ENCODE measurements at places on chromosomes 4 and X. TPM values are rescaled to one million over a fixed set of nuclear protein-coding genes. Genes with fewer than 3 reads are reported as not detected.

DNA sequence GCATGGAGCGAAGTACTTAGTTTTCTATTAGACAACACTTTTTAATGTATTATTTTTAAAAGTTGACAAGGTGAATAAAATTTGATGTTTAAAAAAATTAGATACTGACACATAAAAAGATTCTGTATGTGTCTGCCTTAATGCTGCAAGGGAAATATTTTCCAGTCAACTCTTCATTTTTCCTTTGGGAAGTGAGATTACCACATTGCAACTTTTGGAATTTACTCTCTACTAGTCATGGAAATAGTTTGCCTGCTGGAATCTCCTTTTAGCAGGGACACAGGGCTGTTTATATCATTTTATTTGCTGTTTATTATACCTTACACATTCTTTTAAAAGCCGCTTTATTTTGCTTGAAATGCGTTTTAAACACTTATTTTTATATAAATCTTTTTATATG is 135.1 kb downstream of the MID1 start:
- peak; percentile 37 for DNase-seq

DNA sequence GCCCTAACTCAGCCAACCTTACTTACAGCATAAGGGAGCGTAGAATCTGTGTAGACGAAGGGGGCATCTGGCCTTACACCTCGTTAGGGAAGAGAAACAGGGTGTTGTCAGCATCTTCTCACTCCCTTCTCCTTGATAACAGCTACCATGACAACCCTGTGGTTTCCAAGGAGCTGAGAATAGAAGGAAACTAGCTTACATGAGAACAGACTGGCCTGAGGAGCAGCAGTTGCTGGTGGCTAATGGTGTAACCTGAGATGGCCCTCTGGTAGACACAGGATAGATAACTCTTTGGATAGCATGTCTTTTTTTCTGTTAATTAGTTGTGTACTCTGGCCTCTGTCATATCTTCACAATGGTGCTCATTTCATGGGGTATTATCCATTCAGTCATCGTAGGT is 14.6 kb downstream of the PLP1 start:
- DNase-seq, result no peak

DNA sequence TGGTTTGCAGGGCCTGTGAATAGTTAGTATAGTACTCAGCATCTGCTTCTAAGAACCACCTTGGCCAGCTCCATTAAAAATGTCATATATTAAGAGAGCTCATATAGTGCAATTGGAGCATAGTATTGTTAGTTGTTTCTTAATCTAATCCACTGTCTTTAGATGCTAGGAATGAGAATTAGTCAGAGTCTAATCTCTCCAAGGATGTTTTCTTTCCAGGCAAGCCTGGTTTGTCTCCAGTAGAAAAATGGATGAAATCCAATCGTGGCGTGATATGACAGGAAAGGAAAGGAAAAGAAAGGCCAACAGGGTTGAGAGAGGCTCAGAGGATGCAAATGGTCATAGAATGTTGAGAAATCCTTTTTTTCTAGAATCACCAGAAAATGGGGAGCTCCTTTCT is 15.0 kb upstream of the TMEM164 start:
- no peak for DNase-seq

GRCh38 chrX:39690541-39691415 is 407.0 kb downstream of the BCOR start:
- DNase-seq, result no peak

DNA sequence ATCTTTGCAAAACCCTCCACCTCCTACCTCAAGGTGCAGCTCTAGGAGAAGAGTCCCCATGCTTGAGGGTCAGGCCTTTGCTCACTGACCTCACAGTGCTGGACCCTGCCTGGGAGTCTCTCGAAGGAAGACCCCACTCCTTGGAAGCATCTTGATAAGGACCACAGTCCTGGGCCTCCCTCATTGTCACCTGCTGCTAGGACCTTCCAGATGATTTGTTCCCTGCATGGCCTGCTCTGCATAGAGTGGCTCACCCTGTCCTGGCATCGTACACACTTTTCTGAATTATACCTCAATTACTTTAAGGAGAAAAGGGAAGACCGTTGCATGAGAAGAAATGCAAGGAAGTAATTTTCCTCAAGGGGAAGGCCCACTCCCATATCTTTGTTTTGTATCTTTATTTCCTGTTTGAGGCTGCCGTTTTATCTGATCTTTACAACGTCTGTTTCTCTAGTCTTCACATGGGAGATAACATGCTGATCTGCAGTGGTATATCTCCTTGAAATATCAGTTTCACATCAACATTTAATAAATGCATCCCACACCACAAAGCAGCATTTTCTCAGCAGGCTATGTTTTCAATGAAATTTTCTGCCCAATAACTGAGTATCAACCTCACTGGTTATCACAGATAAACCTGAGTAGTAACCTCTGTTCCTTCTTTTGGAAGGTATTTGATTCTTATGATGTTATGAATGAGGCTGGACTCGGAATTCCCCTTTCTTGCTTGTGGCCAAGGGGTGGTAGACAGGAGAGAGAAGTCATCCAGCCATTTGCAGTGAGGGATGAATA is 15.0 kb upstream of the AKAP17A start:
- DNase-seq, result no peak

DNA sequence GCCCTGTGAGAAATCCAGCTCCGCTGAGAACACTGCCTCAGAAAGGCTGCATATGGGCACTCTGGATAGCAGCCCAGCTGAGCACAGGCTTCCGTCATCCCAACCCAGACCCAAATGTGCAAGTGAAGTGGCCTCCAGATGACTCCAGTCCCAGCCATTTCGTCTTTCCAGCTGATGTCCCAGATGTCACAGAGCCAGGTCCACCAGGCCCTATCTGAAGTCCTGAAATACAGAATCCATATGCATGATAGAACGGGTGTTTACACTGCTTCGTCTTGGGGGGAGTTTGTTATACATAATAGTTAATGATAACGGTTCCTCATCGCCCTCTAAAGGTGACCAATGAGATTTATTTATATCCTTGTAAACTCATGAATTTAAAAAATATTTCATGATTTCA is 72.6 kb upstream of the TRIM2 start:
- no peak for DNase-seq

DNA sequence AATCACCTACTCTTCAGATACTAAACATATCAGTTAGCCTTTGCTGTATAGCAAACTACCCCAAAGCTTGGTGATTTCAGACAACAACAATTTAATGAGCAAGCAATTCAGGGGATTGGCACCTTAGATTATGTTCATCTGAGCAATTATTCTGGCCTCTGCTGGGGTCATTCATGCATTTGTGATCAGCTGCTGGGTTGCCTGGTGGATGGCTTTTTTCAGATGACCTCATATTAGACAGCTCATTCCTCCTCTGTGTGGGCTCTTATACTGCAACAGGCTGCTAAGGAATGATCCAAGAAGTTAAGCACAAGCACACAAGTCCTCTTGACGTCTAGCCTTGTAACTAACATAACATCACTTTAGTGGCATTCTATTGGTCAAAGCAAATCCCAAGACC is 153.0 kb upstream of the PPP1R2C start:
- no peak for DNase-seq

DNA sequence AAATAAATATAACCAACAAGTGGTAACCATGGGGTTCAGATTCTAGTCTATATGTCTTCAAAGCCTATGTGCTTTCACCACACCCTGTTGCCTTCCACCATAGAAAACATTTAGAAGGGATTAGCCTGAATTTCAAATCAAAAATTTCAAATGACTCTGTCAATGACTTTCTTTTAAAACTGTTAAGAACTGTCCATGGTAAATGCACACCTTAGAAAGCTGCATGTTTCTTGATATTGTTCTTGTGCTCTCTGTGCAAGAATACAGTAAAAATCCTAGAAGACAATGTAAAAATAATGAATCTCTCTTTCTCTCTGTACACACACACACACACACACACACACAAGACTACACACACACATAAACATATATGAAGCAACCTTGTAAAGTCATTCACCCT is 74.6 kb upstream of the EXOC1L start:
- no peak for DNase-seq

DNA sequence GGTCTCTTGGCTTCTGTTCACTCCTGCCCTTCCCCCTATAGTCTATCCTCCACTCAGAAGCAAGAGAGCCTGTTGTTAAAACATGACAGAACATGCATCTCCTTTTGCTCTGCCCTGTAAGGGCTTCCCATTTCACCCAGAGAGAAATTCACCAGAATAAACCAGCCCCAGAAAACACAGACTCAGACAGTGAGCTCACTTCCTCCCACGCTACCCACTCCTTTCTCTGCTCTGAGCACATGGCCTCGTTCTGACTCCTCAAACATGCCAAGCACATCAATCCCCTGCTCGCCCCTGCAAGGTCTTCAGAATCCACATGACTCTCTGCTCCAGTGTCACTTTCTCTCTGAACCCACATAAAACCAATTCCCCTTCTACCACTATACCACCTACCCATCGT is 50.4 kb downstream of the MID1 start:
- DNase-seq, result no peak

DNA sequence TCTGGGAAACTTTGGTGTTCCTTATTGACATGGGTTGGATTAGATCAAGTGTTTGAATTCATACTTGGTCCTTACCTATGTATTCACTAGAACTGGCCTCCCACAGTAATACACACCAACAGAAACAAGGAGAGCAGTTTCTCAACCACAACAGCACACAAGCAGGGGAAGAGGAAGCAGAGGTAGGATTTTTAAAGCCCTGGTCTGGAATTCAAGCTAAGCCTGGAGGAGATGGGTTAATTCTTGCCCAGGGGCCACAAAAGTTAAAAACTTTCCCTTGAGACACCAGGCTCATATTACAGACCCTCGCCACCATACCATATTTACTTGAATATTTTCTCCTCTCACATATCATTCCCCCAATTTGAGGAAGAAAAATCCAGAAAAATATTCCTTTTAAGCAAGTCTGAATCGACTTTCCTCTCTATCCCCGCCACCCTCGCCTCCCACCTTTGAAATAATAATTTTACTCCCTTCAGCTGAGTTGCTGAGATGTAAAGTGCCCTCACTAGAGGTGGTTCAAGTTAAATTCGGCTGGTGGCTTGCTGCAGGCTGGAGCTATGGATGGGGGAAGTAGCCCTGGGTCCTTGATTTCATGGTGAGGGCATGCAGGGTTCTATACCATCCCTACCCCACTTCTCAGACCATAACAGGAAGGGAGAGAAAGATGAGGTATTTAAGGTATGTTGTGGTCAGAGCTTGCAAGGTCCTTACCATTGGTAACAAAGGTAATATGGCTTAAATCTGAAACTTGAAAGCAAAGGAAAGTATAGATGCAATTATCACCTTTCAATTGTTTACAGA is 440.2 kb downstream of the INPP4B start:
- DNase-seq, result no peak

- no peak for DNase-seq
Observed at GRCh38 chr4:104795264-104795939, 300.7 kb upstream of the CXXC4 start.

- DNase-seq, result no peak
Observed at GRCh38 chr4:75634951-75635350, 4.6 kb upstream of the CDKL2 start.

GRCh38 chr4:101987623-101988243 is 197.2 kb downstream of the BANK1 start:
- DNase-seq, result no peak

- DNase-seq, result no peak
Observed at GRCh38 chrX:12881914-12882313, 15.0 kb downstream of the TLR7 start.

GRCh38 chrX:109190542-109190941 is 291.3 kb downstream of the GUCY2F start:
- no peak for DNase-seq

GRCh38 chrX:122934131-122934530 is 249.9 kb upstream of the GRIA3 start:
- DNase-seq, result no peak

DNA sequence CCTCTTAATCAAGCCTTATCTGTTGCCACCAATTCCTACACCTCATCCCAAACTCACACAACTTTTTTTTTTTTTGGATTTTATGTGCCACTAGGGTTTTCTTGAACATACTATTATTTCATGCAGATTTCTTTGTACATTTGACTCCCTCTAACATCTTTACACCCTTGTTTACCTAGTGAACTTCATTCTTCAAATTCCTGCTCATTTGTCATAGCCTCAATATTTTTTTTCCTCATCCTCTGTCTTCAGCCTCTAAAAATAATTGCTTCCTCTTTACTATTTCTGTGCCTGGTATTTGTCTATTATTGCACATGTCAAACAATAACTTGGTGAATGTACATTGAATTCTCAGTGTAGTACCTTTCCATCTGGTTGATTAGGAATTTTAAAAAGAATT is 22.0 kb downstream of the NBDY start:
- DNase-seq, result no peak

- no peak for DNase-seq
Observed at GRCh38 chr4:3599951-3600350, 67.7 kb upstream of the LRPAP1 start.

DNA sequence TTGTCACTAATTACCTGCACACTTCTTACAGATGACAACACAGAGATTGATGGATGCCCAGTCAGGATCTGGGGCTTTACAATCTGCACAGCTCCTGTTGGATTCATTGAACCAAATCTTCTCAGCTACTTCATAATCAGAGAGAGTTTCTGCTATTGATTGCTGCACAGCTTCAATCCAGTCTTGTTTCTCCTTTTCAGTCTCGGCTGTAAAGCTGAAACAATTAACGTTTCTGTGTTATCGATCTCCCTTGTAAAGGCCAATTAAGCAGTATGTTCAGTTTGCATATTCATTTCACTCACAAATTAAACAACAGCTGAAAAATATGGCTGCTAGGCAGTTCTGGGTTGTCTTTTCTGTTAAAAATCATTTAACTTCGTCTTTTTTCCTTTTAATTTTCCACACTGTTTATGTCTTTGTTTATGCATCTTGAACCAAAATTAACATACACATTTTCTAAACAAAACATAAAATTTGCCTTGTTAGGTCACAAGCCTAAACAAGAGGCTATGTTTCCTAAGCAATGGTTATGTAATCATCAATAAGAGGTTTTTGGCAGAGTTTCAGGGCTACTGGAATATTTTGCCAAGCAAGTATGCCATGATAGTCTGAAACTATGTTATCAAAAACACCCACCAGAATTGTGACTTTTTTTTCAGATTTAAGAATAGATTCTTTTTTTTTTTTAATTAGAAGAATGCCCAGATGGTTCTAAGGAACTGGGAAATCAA is 79.2 kb downstream of the ARAP2 start:
- no peak for DNase-seq

Gene UGT2B15
- not detected for total RNA-seq

Gene CCNI
- 98.6 TPM for total RNA-seq

Gene UGT2A3
- not detected for total RNA-seq

Gene PRDX4
- total RNA-seq, result 211 TPM
